ENCODE measurements at places on chromosomes 4 and X.

DNA sequence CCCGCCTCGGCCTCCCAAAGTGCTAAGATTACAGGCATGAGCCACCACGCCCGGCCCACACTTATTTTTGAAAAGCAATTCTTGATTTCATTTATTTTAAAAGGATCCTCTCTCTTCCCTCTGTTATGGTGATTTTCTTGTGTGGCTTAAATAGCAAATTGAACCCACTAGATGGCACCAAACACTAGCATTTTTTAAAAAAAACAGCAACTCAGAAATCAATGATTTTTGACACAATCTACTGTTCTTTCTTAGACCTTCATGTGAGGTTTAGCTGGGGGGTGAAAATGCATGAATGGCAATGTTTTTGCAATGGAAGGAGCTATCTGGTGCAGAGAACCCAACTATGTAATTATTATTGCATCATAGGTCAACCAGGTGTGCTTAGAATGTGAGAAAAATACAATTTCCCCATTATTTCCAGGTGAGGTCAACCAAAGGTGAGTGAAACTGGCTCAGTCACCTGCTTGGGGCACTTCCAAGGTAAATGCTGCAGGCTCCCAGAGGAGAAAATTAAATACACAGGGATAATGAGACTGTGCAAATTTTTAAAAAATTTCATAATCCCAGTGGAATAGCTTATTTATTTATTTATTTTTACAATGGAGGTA is 226.7 kb upstream of the PRKX start:
- DNase-seq: no peak

DNA sequence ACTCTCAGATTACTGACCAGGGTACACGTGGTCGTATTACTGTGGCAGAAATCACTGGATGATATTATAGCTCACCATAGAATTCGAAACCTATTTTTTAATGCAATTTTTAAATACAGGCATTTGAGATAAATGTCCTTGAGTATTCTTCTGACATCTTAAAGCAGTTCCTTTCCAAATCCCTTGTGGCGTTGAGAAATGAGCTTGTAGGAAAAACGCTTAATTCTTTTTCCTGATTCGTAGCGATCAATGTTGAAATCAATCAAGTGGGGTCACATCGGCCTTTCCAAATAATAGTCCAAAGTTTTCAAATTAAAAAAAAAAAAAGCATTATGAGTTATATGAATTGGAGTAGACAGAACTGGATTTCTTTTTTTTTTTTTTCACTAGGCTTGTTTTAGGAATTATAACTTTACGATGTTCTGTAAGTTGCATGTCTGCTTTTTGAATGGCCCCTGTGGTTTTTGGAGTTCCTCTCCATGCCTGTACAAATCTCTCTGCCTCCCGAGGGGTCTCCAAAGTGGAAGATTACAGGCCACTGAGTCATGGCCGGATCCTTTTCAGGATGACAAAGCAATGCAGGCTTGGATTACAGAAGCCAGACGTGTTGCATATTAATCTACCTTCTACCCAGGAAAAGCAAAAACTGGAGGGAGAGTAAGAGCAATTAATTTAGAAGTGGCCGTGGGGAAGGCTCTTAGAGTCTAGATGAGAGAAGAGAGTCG is 226.1 kb downstream of the SHOX start:
- DNase-seq: no peak

DNA sequence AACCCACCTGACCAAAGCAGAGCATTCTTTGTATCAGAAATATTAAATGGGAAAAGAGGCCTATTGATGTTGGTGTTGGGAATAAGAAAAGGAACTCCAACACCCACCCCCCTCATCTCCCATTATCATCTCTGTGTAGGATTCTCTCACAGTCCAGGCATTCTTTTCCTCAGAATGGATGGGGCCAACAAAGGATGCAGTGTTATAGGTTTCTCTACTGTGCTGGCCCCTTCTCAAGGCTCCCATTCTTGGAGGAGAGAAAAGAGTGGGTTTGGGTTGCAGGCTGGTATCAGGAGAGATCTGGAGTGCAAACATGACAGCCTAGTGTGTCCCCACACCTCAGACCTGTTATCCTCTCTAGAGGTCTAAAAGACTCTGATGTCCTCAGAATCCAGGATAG is 59.6 kb downstream of the UGT8 start:
- DNase-seq: no peak

DNA sequence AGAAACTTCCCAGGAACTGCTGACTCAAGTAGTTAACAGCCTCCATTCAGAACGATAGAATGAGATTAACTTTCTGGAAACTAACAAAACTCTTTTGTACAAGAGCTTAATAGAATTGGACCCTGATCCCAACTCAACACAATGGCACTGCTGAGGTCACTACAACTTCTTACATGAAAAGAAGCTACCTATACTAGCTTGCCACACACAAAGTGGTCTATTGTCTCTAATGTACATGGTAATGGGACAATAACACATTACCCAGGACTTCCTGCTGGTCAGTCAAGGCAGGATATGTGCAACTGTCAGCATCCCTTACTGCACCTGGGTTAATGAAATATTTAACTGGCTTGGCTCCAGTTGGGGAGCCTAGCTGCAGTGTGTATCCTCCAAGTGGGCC is 56.2 kb downstream of the BRCC3 start:
- DNase-seq: no peak

- no peak for DNase-seq
Observed at GRCh38 chr4:130703211-130703935, 1607.4 kb downstream of the C4orf33 start.

- DNase-seq: no peak
Observed at GRCh38 chr4:110515676-110516075, 39.7 kb downstream of the ENPEP start.

DNA sequence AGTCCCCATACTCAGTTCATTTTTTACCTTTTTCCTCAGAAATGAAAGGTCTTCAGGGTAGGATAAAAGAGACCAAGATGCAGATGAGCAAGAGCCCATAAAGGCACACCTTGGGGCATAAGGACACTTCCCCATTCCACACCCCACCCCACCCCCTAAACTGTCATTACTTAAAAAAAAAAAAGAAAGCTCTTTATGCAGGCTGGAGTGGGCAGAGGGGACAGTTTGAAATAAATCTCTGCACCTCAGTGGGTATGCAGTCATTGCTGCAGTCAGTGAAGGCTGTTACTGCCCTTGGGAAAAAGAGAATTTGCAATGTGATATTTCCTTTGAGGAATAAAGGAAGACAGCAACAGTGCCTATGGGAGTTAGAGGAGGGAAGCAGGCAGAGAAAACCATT is 137.5 kb downstream of the ANK2 start:
- no peak for DNase-seq

- DNase-seq: no peak
Observed at GRCh38 chr4:65798498-65799127, 128.3 kb upstream of the EPHA5 start.

GRCh38 chr4:165725352-165725751 is 147.7 kb upstream of the TLL1 start:
- no peak for DNase-seq

DNA sequence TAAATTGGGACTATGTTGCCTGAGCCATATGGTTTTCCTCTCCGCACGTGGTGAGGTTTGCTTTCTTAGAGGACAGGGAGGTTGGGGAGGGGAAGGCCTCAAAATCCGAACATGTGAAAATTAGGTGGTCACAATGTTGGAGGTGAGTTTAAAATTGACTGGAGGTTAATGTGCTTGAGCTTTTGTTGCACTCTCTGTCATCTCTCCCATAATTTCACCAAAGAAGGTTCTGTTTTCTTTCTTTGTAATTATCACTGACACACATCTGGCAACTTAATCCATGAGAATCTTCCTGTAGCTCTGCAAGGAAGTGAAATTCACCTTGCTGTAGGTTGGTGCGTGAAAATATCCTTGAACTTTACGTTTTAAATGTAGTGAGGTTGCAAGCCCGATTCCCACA is 225.5 kb downstream of the PDGFC start:
- no peak for DNase-seq

DNA sequence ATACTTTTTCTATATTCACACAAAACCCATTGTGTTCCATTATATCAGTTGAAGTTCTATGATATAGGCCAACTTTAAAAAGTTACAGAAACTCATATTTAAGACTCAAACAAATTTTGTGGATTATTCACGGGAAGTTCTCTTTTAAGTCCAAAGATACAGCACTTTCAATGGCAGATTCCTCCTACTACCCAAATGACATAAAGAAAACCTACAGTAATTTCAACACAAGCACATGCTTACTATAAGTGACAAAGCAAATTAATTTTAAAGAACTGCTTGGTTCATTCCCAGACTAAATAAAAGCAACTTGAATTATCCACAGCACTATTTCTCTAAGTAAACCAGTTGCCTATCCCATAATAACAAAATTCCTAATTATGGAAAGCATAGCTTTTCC is 4.1 kb downstream of the PPA2 start:
- no peak for DNase-seq

GRCh38 chrX:67044029-67044653 is 405.3 kb upstream of the EDA2R start:
- no peak for DNase-seq

- no peak for DNase-seq
Observed at GRCh38 chrX:122046815-122047214, 999.4 kb downstream of the GLUD2 start.

- DNase-seq: no peak
Observed at GRCh38 chrX:64187762-64188150, 17.8 kb downstream of the AMER1 start.

- no peak for DNase-seq
Observed at GRCh38 chr4:42396361-42396751, 932 bp upstream of the SHISA3 start.

GRCh38 chrX:84155938-84156337 is 32.1 kb downstream of the RPS6KA6 start:
- no peak for DNase-seq

DNA sequence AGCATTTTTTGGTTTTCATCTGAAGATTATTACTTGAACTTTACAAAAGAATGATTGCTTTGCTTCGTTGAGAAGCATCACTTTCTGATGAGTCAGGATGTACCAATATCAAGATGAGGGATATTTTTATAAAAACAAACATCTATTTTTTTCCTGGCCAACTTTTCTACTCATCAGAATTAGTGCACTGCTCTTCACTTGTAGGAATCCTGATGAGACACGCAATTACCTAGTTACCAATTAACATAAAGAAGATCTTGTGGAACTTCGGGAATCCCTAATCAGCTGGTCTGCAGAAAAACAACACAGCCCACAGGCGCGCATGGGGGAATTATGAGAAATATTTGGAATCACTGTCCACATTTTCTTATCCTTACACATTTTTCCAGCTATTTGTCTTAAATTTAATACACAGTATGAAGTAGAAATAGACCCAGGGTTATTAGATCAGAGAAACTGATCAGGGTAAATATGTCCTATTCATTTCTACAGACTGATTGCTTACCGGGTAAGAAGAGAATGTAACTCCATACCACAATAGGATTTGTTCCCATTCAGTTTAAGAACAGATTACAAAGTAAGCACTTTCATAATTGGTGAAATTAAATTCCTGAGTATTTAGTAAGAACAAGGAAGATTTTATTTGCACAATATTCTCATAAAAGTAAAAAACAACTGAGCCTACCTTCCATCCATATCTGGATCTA is 50.9 kb downstream of the MFAP3L start:
- DNase-seq: no peak

DNA sequence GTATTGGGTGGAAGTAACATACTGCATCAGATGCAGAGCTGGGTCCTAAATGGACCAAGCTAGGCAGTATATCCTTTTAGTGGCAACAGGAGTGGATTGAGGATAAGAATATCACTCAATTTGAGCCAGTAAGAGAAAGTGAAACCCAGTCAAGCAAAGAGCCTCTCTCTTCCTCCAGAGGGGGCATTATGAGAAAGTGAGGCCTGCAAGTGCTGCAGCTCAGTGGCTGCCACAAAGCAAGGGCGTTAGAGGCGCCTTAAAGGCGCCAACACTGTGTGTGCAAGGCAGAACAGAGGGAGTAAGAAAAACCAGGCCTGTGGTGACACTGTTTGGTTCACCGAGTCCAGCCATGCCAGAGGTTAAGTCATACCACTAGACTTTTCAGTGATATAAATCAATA is 17.5 kb downstream of the STX18 start:
- no peak for DNase-seq

- DNase-seq: no peak
Observed at GRCh38 chrX:154441564-154441963, 2.4 kb upstream of the FAM50A start.

- no peak for DNase-seq
Observed at GRCh38 chr4:84215217-84215616, 283.9 kb downstream of the NKX6-1 start.

- no peak for DNase-seq
Observed at GRCh38 chr4:101259876-101260275, 87.5 kb downstream of the PPP3CA start.

DNA sequence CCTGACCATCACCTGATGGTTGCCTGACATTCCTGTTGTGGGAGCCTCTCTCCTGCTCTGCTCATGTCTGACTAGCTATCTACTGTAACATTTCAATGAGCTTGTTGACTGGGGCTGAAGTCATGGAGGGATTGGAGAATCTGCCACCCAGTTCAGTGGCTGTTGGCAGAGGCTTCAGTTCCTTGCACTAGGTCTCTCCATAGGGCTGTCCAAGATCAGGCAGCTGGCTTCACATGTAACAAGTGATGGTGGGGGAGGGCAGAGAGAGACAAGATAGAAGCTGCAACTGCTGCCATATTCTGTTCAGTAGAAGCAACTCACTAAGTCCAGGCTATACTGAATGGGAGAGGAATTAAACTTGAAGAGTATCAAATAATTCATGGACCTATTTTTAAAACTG is 14.1 kb upstream of the CCNI start:
- DNase-seq: no peak

GRCh38 chr4:81844717-81845116 is 373.0 kb upstream of the RASGEF1B start:
- DNase-seq: peak; percentile 73

GRCh38 chrX:45363596-45363995 is 162.9 kb upstream of the DIPK2B start:
- DNase-seq: no peak

- DNase-seq: no peak
Observed at GRCh38 chrX:46184749-46185148, 360.5 kb downstream of the ZNF674 start.

- DNase-seq: no peak
Observed at GRCh38 chr4:169241464-169241863, 29.3 kb downstream of the SH3RF1 start.

DNA sequence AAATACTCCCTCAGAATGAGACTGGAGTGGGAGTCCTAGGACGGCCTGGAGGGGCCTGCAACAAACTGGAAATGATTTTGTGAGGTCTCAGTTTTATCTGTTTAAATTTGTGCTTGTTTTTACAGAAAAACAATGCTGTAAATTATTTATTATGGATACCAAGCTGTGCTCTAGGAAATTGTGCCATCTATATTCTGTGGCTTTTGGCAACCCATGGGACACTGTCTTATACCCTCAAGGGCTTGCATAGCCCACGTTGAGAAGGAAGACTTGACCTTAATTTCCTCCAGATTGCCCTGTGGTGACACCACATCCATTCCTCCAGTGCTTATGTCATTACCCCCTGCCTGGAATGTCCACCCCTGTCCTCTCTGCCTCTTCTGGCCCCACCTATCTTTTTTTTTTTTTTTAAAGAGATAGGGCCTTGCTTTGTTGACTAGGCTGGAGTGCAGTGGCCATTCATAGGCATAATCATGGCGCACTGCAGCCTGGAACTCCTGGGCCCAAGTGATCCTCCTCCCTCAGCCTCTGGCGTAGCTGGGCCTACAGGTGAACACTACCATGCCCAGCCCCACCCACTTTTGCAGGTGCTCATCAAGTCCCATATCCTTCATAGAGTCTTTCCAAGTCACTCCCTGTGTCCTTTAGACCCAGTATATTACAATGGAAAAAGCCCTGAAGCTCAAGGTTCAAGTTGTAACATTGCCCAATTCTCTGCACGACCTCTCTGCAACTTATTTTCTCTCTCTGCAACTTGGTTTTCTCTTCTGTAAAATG is 77.4 kb downstream of the HPRT1 start:
- DNase-seq: no peak

GRCh38 chr4:11053601-11054220 is 369.1 kb upstream of the CLNK start:
- no peak for DNase-seq

Data from NCI-H1436 treated with DMSO at 0.1 percent for 48 hours (cell line).